Natural killer cell (primary cell): ENCODE measurements at places on chromosomes 3 and 15.

DNA sequence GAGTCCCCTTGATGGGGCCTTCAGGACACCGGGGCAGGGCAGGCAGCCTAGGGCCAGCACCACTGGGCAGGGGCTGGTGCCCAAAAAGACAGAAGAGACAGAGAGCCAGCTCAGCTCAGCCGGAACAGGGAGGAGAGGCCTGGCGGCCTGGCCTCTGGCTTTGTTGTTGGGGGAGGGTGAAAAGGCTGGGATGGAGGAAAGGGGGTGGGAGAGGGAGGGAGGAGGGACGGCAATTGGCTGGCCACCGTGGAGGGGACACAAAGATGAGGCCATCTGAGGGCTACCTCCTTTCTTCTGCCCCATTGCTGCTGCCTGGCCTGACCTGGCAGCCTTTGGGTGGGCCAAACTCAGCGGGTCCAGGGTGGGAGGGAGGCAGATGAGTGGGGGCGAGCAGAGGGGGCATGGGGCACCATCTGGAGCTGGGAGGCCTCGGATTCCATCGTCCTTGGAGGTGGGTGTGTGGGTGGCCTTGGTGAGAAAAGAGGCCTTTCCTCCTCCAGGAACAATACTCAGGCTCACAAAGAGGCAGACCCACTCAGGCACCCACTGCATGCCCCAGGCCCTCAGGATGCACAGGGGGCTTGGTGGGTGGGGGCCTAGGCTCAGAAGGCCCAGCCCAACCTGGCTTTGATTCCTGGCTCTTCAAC is 9.3 kb downstream of the EFCC1 start:
- DNase-seq, result no peak

- peak; percentile 42 for DNase-seq
These were observed 1.1 kb downstream of the ZBTB47 start for GRCh38 chr3:42654331-42655201.

DNA sequence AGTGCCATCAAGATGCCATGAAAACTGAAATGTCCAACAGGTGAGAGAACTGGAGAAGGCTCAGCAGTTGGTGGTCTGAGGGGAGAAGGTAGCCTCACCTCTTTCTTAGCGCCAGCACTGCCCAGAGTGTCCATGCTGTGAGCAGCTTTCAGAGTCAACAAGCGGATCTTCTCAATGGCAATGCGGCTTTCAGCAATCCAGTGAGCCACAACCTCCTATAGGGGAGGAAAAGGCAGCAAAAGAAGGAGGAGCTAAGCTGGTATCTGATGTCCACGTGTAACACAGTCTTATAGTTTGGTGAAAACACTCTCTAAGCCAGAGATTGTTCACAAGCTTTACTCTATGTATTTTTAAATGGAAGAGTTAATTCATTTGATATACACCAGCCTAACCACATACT is 36.1 kb upstream of the ACKR4 start:
- DNase-seq, result no peak

- DNase-seq, result no peak
These were observed 1.7 kb downstream of the SEMA3F start for GRCh38 chr3:50156549-50157493.

GRCh38 chr3:13414040-13414729 is 5.9 kb downstream of the NUP210 start:
- DNase-seq, result peak; percentile 85

- no peak for DNase-seq
These were observed 144.1 kb downstream of the RORA start for GRCh38 chr15:61084944-61085367.

GRCh38 chr3:159761369-159761768 is 227.3 kb upstream of the IL12A start:
- no peak for DNase-seq

GRCh38 chr3:182565916-182566796 is 227.1 kb upstream of the ATP11B start:
- no peak for DNase-seq

DNA sequence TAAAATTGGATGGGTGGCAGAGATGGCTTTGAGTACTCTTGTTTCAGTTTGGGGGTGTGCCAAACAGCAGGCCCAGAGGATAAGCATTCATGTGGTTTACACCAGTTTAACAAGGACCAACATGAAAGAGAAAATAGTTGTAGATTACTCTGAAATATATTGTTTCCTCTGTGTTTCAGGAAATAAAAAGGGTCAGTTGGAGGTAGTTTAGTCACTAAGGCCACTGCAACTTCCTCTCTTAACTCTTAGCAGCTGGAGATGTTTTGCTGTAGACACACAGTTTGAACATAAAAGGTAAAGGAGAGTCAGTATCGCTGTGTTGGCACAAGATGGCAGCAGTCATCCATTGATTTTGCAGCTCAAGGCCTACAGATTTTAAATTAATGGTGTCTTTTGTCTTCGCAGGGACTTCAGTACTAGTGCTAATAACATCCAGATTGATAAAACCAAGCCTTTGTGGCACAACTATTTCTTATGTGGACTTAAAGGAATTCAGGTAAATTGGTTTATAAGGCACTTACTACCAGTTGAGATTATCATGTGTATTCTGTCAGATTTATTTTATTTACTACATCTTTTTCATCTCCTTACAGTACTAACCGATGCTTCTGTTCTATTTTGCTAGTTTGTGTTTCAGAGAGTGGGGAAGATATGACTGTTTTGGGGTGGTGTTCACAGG is 65.5 kb downstream of the GALK2 start:
- peak; percentile 71 for DNase-seq

GRCh38 chr3:120094776-120095225 is 554 bp upstream of the GSK3B start:
- peak; percentile 100 for DNase-seq

GRCh38 chr3:190620886-190621608 is 107.2 kb downstream of the IL1RAP start:
- DNase-seq, result no peak
